ENCODE measurements at places on chromosomes 3 and 15. TPM values are rescaled to one million over a fixed set of nuclear protein-coding genes. Genes with fewer than 3 reads are reported as not detected.

Gene CELSR3
- 3.2 TPM for total RNA-seq

DNA sequence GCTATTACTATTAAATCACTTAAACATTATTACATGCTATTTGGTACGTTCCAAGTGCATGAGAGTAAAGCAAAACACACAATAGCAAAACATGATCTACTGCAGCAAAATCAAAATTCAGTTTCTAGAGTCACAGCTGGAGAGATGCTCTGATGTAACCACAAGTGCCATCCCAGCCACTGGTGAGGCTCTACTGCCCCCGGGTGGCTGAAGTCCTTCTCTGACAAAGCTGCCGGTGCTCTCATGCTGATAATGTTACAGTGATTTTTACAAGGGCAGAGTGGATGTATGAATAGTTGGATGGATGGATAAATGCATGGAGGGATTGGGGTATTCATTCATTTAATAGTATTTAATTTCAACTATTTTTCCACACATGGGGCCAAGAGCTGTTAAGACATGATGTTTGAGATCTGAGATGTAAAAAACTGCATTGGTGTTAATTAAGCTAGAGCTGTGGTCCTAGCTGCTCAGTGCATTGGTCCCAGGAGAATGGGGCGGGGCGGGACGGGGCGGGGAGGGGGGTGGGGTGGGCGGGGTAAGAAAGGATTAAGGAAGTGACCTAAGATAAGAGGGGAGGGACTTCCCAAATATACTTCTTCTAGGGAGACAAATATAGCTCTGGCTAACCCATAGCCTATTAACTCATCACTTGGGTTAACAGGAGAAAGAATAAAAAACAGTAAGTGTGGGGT, 5.3 kb upstream of the SPESP1 start:
- peak; percentile 63 for DNase-seq

- DNase-seq = no peak
These were observed 511.4 kb upstream of the MCTP2 start for GRCh38 chr15:93719921-93720351.

DNA sequence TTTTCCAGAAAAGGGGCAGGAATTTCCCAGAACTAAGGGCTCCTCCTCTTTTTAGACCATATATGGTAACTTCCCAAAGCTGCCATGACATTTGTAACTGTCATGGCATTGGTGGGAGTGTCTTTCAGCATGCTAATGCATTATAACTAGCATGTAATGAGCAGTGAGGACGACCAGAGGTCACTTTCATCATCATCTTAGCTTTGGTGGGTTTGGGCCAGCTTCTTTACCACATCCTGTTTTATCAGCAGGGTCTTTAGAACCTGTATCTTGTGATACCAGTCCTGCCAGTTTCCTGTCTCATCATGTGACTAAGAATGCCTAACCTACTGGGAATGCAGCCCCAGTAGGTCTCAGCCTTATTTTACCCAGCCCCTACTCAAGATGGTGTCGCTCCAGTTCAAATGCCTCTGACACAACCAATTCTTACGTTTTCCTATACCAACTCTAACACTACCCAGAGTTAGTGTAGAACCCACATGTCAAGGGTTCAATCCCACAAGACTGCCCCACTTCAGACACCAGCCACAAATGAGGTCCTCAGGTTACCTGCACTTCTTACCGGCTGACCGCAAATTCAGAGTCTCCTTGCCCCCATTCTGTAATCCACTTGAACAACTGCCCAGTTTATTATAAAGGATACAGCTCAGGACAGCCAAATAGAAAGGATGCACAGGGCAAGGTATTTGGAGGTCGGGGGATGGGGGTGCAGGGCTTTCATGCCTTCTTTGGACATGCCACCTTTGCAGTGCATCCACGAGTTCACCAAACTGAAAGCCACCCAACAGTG, 17.7 kb downstream of the FOXB1 start:
- DNase-seq = no peak

Measured in hematopoietic multipotent progenitor cell (in vitro differentiated cells).